ENCODE measurements at places on chromosomes 2 and 18. TPM values are rescaled to one million over a fixed set of nuclear protein-coding genes. Genes with fewer than 3 reads are reported as not detected.
A peak's percentile ranks its signal among the peaks of the same experiment; 100 is the strongest.

The DCC gene
- total RNA-seq = 0.02 TPM

The IL1R1 gene
- 8.0 TPM for total RNA-seq

The VPS54 gene
- 14.6 TPM for total RNA-seq

The PSMA8 gene
- total RNA-seq = not detected

The SP100 gene
- total RNA-seq = 63.1 TPM

The EVA1A gene
- 13.8 TPM for total RNA-seq

The DBI gene
- 339 TPM for total RNA-seq

DNA sequence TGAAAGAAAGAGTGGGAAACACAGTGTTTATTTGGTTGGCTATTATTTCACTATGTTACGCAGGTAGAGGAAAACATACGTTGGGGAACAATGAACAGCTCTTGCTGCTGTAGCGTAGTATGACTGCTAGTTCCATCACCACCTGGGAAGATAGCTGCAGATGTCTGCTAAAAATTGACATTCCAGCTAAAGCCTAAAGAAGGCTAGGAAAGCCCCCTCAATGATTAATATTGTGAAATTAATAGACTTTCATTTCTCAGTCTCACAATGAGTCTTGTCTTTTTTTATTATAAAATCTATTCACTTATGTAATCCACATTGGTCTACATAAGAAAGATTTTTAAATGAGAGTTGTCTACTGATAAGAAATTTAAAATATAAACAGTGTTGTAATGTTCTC, 165.7 kb downstream of the CPS1 start:
- no peak for DNase-seq

- no peak for DNase-seq
Measured at GRCh38 chr2:220353897-220354296, 726.5 kb downstream of the SLC4A3 start.

DNA sequence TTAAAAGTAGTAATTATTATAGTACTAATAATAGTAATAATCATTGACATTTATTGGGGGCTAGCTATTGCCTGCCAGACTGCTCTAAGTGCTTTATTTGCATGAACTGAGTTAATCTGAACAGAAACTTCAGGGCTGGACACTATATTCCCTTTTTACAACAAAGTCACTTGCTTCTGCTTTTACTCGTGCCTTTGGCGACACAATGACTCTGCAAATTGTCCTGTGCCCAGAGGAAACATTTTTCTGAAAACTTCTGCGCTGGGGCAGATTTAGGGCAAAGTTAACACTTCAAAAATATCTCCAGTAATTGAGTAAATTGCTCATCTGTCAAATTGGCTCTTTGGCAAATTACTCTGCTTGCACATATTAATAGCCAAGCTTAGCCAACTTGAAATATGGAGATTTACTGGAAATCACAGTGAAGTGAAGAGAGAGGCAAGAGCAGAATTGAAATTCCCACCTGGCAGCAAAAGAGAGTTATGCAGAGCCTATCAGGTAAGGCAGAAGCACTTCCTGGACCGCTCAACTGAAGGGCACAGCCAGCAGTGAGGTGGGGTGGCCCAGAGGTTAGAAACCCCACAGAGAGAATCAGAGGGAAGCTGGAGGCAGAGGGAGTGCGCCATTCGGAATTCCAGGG, 36.3 kb downstream of the BMP10 start:
- no peak for DNase-seq

DNA sequence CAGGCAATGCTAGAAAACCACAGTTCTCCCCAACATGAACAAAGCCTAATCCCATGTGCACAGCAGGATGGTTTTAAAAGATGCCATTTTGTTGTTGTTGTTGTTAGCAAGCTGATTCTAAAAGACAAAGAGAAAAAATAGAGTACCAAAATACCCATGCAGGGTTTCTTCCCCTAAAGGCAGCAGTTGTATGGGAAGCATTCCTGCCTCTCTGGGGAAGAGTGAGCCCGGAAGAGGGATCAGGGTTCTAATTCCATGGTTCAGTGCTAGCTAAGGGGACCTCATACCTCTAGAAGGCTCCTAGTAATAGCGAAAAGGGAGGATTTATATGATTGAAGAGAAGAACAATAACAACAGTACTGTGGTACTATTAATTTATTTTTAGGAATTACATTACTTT, 327.6 kb downstream of the DPP10 start:
- DNase-seq = no peak

- no peak for DNase-seq
Measured at GRCh38 chr2:118049140-118049815, 35.4 kb upstream of the CCDC93 start.

- DNase-seq = no peak
Measured at GRCh38 chr2:216578325-216578724, 54.9 kb upstream of the IGFBP2 start.

- no peak for DNase-seq
Measured at GRCh38 chr2:239567786-239568185, 167.0 kb upstream of the HDAC4 start.

DNA sequence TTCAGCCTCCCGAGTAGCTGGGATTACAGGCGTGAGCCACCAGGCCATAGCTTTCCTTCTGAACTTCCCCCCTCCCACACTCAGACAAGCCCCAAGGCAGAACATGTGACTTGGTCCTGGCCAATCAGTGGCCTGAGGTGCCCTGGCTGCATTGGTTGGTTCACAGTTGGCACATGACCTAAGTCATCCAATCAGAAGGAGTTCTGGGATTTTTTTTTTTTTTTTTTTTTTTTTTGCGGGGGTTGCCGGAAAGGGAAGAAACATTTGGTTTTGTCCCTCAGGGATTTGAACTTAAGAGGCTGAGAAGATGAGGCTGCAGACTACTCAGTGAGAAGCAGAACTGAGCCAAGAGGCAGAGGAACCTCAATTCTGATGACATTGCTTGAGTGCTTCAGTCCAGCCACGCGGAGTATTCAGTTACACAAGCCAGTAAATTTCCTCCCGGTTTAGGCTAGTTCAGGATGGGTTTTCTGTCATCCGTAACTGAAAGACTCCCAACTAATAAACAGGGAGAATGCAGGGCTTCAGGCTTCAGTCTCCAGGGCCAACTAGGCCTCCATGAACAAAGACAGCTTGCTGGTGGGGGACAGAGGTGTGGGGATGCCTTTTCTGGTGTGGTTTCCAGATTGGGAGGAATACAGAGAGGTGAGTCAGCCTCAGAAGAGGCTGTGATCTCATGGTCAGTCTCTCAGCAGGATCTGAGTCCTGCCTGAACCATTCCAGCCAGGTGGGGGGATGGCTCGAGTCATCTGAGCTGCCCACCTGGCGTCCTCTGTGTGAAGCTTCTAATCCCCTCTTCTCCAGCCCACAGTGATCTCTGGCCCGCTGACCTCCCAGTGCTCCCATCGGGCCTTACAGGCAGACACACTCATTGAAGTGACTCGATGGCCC, 9.2 kb downstream of the PTMA start:
- peak; percentile 80 for DNase-seq

- DNase-seq = no peak
Measured at GRCh38 chr2:201348758-201349157, 8.4 kb downstream of the FLACC1 start.

DNA sequence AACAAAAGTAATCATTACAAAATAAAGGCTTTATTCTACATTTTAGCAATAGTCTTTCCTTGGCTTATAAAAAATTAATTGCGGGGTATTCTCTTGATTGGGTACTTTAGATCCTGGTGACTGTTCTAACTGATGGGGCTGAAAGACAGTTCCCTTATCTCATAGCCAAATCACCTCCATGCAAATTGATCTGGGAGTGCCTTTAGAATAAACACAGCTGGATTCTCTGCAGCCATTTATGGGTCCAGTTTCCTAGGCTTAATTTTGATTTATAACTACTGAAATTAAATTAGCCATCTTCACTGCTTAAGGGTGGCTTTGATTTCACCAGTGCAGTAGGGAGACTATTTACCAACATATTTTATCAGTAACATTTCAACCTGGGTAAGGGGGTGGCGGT, 337.1 kb downstream of the NRXN1 start:
- DNase-seq = no peak

- DNase-seq = no peak
Measured at GRCh38 chr18:58562999-58563667, 65.8 kb downstream of the ALPK2 start.

- DNase-seq = no peak
Measured at GRCh38 chr18:8990276-8991031, 112.0 kb upstream of the NDUFV2 start.

DNA sequence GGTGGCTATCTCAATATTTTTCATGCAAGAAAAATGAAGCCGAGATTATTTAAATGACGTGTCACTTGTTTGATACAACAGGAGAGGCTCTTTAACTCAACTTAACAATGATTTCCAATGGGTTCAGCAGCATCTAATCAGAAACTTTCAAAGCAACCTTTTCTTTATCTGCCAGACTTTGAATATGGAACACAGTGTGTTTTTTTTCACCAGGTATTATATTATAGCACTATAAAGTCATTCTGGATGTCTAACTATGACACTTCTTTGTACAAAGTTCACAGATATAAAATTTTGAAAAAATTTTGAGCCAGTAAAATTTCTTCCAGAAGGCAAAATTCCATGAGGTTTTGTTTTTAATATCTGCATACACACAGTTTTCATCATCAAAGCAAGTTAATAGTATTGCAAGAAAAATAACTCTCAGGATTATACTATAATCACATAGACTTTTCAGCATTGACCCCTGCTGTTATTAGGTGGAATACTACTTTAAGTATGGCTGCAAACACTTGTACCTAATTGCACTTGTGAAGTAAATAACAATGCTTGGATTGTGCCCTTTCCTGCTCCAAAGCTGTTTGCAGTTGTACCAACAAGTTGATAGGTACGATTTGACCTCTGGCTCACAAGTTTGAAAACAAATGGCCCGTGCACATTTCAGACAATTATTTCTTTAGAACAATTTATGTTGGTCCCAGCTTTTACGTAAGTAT, 44.0 kb upstream of the DSG1 start:
- no peak for DNase-seq

GRCh38 chr2:119377294-119377992, 10.7 kb downstream of the DBI start:
- DNase-seq = no peak

DNA sequence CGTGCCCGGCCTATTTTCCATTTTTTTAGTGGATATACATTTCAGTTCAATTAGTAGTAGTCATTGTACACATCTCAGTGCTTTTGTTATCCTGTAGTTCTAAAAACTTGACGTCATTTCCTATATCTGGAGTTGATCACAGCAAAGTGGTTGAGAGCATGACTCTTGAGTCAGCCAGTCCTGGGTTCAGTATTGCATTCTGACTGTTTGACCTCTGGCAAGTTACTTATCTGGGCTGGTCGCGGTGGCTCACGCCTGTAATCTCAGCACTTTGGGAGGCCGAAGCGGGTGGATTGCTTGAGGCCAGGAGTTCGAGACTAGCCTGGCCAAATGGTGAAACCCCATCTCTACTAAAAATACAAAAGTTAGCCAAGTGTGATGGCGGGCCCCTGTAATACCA, 50.4 kb upstream of the PPM1B start:
- peak; percentile 13 for DNase-seq
